ENCODE measurements at places on chromosomes 7 and 10.

DNA sequence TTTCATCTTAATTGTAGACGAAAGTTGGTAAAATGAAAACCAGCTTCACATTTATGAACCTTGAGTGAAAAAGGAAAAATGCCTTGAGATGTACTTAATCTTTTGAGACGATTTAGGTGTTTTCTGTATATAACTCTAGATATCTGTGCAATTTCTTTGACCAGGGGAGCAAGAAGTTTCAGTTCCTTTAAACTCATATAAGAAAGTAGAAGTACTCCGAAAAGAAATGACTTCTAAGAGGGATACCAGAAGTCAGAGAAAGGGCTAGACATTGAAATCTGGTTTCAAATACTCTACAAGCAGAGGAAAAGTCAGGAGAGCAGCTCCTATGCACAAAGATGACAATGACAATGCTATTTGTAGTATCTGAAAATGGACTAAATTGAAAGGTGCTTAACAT, 303.7 kb downstream of the BAMBI start:
- no peak for DNase-seq

DNA sequence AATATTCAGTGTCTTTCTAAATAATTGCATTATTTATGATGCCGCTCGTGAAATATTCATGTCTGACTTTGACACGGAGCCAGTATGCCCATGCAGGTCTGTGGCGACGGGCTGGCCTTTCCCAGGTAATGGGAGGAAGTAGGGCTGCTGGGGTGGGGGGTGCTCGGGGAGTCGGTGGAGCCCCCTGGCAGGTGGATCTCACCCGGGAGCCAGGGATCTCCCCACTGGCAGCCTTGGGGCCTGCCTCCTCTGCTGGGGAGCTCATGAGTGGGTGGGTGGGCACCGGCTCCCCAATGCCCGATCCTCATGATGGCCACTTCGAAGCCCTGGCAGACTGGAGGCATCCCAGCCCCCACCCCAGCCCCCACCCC, 52.8 kb downstream of the PWWP2B start:
- no peak for DNase-seq

DNA sequence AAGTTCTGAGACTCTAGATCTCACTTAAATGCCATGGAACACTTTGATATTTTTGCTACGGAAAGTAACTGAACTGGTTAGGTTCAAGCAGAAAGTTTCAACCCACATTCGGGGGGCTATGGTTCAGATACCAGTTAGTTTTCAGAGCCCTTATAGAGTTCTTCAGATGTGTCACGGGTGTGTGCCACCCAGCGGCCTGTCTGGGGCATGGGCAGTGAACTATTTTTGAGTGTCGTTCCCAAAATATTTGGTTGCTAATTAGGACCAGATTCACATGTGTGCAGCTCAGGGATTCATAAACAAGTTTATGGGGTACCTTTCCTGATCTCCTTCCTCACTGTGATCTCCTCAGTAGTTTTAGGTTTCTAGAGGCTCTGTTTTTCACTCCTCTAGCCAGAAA, 271.9 kb downstream of the C7orf25 start:
- DNase-seq, result no peak

- DNase-seq, result no peak
Measured at GRCh38 chr7:139360948-139361307, 1.2 kb downstream of the LUC7L2 start.

DNA sequence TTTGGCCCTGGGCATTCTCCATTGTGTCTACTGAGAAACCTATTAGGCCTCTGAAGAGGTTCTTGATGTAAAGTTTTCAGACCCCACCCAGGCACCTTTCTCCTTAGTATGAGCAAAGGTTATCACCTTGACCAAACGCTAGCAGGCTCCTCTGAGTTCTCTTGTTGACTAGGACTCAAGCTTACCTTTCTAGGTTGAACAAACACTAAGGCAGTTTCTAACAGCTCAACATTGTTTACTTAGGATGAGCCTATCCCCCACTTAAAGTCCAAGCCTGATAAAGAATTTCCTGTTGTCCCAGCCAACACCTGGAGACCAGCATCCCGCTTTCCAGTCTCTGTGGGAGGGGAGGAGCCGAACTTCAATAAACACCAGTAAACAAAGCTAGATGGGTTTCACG, 26.3 kb upstream of the ITGB8 start:
- DNase-seq, result no peak

DNA sequence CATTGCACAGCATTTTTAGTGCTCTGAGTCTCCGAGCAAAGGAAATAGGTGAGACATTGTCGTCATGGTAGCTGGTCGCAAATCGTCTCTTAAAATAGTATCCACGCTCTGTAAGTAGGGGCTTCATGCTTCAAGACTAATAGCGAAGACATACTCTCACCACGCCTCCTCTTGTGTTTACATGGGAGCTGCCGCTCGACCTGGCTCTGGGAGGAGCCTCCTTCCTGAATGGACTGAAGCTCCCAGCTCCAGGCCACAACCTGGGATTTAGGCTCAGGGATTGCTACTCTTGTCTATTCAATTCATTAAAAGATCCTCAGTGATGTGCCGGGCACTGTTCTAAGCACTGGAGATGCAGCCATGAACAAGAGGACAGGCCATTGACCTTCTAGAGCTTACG, 196.1 kb upstream of the GALNT17 start:
- DNase-seq, result no peak

DNA sequence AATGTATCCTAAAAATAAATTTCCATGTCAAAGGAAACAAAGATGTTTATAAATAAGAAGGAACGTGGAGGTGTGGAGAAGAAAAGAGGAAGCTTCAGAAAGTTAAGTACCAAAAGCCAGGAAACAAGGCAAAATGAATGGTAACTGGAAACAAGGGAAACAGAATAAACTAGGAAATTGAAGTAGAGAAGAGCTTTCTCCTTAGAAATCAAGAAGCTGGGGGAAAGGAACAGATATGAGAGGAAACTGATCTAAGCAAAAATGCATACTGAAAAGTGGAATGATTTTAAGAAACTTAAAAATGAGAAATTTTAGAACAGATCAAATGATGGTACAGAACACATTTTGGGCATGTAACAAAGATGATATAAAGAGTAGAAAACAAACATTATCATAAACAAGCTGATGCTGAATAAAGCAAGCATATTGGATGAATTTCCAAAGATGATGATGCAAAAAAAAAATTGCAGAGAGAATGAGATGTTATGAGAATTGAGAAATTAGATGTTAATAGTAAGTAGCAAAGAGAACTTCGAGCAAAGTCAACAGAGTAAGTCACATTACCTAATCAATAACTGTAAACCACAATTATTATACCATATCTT, 1.9 kb downstream of the BRAF start:
- no peak for DNase-seq

DNA sequence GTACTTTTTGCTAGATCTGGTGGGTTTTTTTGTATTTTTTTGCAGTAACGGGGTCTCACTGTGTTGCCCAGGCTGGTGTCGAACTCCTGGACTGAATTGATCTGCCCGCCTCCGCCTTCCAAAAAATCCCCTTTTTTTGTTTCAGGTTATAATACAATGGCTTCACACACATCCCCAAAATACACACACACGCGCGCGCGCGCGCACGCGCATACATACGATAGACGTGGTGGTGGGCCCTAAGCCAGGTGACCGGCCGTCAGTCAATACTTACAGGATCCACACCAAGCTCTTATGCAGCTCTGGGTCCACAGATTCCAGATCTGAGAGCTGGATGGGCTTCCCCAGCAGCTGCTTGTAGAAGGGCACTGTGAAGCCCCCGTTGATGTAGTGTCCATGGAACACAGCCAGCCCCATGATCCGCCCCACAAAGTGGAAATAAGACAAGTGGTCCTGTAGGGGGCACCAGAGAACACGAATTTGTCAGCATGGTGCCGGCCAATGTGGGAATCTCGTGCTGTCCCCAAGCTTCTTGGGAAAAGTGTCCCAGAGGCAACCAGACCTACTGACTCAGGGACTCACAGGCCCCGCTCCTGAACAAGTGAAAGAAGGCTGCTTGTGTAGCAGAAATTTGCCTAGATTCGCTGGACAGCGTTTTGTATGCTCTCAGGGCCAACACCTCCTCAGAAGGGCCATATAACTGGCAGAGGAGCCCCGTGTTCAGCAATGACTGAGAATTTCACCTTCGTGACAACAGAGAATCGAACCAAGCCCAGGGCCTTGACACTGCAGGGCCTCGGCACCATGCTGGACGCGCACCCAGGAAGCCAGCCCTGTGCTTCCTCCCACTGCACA, 103.6 kb downstream of the SMURF1 start:
- peak; percentile 84 for DNase-seq

DNA sequence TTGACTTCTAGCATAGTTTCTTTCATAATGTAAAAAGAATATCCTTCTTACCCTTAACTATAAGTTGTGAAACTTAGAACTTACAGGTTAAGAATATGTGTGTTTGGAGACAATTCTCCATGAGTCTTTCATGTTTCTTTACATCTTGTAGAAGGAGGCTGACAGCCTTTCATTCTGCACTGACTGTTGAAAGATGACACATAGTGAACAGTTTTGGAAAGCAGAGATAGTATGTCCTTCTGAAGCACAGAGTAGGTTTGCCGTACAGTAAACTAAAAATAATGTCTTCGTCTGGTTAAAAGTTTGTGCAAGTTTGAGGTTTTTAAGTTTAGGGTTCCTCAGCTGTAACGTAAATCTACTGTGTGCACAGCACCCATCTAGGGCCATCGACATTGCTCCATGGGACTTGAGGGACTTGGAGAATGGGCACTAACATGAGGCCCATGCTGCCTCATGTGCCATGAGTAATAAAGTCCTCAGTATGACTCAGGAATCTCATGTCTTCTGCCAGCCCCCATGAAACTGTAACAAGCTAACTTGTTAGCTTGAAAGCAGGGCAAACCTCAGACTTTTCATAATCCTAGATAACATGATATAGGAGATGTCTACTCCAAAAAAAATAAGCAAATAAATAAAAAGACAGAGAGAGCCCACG, 24.5 kb upstream of the ELAPOR2 start:
- no peak for DNase-seq

- DNase-seq, result no peak
Measured at GRCh38 chr10:70832852-70833528, 17.2 kb downstream of the SGPL1 start.

DNA sequence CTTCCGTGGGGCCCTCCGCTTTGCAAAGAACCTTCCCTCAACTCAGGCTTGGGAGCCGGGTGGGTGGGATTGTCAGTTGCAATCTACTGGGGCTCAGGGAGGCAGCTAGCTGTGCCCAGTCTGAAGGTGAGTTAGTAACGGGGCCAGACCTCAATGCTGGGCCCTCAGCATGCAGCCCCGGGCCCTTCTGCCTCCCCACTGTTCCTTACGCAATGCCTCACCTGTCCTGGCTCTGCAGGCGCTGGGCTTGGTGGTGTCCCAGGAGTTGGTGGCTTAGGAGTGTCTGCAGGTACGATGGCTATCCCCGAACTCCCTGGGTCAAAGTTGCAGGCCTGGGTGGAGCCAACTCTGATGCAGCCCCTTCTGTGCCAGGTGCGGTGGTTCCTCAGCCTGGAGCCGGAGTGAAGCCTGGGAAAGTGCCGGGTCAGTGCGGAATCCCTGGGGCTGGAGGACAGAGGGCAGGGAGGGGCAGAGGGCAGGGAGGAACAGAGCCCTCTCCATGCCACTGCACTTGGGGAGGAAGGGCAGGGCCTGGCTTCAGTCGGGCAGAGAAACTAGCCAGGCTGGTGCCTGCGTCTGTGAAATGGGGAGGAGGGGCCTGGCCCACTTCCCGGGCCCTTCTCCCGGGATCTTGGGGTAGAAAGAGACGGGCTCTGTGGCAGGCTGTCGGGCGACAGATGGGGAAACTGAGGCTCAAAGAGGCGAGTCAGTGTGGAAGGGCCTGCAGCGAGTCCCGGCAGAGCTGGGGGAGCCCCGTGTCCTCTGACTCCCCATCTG, 15.0 kb downstream of the ELN start:
- DNase-seq, result no peak

- no peak for DNase-seq
Measured at GRCh38 chr7:21771266-21771665, 174.4 kb downstream of the CDCA7L start.

DNA sequence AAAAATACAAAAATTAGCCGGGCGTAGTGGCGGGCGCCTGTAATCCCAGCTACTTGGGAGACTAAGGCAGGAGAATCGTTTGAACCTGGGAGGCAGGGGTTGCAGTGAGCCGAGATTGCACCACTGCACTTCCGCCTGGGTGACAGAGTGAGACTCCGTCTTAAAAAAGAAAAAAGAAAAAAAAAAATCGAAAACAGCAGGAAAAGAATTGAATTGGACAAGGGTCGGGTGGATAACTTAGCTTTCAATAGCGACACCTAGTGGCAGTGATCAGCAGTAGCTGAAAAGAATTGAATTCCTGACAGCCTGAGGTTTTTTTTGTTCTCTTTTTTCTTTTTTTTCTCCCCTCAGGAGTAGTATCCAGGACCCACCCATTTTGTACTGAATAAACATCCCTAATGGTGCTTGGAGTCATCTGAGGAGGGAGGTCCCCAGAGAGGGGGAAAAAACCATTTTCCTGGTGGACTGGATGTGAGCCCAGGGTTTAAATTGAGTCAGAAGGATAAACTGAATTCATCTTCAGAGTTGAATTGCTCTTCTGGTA, 55.1 kb downstream of the CYCS start:
- DNase-seq, result peak; percentile 79

DNA sequence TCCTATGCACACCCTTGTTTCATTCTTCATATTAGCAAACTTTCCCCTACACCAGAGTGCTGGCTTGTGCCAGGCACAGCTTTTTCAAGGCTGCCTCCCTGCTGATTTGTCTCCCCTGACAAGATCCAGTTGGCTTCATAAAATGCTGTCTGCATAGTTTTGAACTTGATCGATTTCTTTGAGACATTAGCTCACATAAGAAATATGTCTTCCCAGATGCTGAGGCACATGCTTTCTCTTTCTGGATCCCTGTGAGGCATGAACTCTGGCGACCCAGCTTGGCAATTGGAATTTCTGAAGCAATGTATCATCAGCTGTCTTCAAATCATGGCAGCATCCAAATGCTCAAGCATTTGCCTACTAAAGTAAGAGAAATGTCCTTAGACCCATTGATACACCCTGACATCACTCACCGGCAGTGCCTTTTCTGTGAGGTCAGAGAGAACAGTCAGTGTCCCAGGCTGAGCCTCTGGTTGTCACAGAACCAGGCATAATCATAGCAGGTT, 616.4 kb upstream of the GHITM start:
- DNase-seq, result no peak

DNA sequence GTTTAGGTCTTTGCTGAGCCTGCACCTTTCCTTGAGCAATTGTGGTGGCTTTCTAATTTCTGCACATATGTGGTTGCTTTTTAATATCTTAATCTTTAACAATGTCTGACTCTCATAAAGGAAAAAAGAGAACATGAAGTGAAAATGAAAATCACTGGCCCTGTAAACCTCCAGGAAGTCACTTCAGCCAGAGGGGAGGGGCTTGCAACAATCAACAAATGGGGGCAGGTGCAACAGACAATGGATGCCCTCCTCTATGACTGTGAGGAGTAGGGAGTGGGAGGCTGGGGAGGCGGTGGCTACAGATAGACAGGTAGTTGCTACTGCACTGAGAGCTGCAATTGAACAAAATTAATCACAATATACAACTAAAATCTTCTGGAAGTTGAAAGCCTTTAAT, 1377.4 kb downstream of the XPNPEP1 start:
- DNase-seq, result no peak

GRCh38 chr7:17370901-17371585, 72.6 kb downstream of the AHR start:
- no peak for DNase-seq
